B cell (primary cell): ENCODE measurements at places on chromosomes 13 and 19. TPM values are rescaled to one million over a fixed set of nuclear protein-coding genes. Genes with fewer than 3 reads are reported as not detected.

Gene C19orf12
- 11.4 and 12.6 TPM in 2 replicates for polyA plus RNA-seq

Gene SLC8A2
- 0.07 TPM in 1 of 2 replicates, not detected in the other for polyA plus RNA-seq

Gene HSH2D
- 299 and 323 TPM in 2 replicates for polyA plus RNA-seq

Gene DAND5
- polyA plus RNA-seq, result not detected in 2 replicates

GRCh38 chr19:45189971-45190370 lies 11.4 kb downstream of the BLOC1S3 start:
- DNase-seq, result no peak

DNA sequence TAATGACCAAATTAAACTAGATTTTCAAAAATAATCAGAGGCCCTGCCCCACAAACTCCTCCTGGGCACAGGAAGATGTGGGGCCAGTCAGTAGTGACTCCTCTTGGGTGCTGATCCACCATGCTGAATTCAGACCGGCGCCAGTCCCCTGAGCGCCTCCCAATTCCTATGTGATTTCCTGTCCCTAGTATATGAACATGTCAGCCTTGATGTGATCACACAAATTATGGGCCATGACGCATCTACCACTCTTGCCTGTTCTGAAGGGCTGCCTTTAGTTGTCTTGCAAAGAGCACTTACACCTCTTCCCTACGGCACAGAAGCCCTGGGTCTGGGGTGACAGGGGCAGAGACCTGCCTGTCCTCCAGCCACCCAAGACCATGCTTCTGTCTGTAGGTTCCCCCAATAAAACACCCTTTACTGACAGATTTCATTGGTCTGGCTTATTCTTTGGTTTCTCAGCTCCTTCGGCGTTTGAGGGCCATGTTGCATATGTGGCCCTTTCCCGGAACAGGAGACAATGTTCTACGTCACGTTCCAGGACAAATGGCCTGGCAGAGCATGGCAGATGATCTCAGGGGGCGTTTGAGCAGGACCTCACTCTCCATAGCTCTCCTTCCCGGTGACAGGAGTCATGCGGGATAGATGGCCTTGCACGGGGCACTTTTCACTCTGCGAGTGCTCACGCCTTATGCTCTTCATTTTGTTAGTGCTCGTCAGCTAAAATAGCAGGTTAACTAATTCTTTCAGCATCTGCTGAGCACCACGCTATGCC lies 5.6 kb upstream of the ATP11A start:
- DNase-seq, result no peak

DNA sequence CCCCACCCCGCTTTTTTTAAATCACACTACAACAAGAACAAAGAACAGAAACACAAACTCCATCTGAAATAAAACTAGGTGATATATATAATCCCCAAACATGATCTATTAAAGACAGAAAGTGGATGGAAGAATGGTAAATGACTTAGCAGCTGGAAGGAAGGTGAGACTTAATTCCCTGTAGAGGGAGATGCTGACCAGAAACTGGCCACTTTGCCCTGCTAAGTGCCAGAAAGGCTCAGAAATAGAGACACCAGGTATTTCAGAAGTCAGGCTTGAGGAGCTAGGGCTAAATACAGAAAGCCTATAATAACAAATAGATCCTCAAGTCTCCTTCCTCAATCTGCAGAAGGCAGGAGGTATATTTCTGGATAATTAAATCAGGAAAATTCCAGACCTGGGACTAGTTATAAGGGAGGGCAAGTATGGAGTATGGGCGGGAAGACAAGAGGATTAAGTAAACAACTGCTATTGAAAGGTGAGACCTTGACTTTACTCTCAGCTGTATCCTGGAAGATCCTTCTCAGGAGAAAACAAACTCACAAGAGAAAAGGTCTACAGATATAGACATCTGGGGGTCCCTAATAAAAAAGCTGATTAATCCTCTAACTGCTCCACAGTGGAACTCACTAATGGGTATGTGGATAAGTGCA lies 32.2 kb downstream of the MTRF1 start:
- no peak for DNase-seq

GRCh38 chr13:30375265-30375835 lies 46.9 kb upstream of the UBE2L5 start:
- DNase-seq, result peak; percentile 55

DNA sequence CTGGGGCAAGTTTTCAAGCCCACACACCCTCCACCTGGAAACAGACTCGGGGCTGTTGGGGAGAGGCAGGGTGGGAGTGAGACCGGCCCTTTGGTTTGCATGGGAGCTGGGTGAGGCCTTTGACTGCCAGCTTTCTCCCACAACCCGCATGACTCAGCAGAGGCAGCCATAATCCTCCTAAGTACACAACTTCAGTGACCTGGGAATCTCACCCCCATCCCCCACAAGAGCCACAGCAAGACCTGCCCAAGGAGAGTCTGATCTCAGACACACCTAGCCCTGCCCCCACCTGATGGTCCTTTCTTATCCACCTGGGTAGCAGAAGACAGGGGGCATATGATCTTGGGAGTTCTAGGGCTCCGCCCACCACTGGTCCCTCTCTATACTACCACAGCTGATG lies 1615.4 kb downstream of the EFNB2 start:
- no peak for DNase-seq

DNA sequence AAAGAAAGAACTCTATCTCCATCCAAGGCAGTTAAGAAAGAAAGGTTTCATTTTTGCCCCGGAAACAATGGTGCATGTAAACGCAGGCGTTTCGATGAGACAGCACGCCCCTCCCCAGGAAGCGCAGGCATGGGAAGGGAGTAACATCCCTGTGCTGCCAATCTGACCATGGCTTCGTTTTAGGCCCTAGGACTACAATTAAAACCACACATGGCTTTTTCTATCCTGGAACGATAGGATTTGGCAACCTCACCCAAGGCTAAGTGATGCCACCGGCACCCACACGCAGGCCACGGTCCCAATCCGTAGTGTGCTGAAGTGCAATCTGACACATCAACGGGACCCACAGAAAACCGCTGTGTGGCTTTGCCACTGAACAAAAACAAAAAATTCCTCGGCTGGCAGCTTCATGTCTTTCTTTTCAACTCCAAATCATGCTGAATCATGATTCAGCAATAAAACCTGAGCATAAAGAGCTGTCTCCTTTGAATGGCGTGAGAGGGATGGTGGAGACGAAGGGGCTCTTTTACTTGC lies 24.2 kb downstream of the RANBP3 start:
- no peak for DNase-seq

DNA sequence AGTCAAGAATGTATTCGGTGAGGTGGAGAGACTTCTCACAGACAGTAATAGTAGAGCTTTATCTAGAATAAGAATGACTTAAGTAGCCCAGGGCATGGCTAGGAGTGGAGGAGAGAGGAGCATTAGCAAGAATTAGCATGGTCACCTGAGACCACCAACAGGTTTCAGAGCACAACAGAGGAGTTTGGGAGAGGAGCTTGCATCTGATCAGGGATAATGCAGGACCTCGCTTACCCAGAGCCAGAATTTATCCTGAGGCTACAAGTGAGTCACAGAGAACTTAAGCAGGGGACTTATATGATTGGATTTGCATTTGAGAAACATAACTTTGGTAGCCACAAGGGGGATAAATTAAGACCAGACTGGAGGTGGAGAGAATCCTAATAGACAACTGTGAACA lies 102.1 kb upstream of the FNDC3A start:
- DNase-seq, result no peak

- DNase-seq, result peak; percentile 22
These were observed 2.8 kb downstream of the ERFL start for GRCh38 chr19:41925208-41926003.

GRCh38 chr13:23081220-23081619 lies 99.6 kb upstream of the SGCG start:
- no peak for DNase-seq

- DNase-seq, result peak; percentile 50
These were observed 3.7 kb downstream of the PRKACA start for GRCh38 chr19:14113762-14114414.
